ENCODE measurements at places on chromosomes 5 and 9.

- no peak for DNase-seq
Observed at GRCh38 chr5:141515946-141516671, 27.2 kb downstream of the PCDHGC5 start.

DNA sequence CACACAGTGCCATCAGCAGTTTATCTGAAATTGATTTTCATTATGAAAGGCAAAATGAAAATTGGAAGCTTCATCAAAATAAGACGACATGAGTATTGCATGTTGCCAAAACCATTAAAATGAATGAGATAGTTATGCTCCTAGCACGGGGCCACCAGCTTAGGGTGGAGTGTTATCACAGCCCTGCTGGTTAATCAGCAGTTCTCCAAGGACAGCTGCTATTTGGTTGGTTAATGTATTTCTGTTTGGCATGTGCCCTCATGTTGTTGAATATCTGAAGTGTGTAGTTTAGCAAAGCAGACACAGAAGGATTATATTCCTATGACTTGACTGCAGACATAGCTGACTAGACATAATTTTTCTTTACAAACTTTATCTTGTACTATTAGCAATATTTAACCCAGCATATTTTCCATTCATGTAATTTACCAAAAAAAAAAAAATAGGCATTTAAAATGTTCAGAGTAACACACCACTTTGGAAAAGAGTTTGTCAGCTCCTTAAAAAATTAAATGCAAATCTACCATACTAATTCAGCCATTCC is 98.6 kb upstream of the PIK3R1 start:
- no peak for DNase-seq

GRCh38 chr5:110784901-110785300 is 46.1 kb downstream of the SLC25A46 start:
- DNase-seq, result no peak

DNA sequence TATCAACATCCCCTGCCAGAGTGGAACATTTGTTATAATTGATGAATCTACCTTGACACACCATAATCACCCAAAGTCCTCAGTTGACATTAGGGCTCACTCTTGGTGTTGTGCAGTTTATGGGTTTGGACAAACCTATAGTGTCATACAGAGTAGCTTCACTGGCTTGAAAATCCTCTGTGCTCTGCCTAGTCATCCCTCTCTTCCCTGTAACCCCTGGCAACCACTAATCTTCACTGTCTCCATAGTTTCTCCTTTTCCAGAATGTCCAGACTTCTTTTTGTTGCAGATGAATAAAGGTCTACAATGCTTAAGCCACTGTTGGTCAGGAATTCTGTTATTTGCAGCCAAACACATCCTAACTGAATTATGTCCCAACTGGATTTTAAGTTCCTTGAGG is 22.5 kb upstream of the SUB1 start:
- DNase-seq, result no peak

DNA sequence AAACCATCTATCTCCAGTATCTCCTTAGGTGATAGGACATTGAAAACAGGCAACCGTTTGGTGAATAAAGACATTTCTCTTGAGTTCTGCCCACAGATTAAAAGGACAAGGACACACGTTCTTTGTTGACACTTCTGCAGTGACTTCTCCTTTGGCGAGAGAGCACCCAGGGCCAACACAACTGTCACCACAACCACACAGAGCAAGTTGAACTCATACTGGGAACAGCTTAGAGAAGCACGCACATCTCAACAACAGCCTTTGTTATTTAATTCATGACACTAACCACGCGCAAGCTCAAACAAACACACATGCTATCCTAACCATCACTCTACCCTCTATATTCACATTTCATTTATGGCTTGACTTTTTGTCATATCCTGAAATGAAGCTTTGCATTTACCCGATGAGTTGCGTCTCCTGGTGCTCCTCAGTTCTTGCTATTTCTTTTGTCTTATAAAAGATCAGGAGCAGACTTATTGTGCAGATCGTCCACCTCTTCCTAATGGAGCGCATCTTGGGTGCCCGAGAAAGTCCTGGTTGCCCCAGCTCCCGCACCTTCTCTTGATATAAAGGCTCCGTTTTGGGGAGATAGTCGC is 543 bp downstream of the ST8SIA4 start:
- peak; percentile 9 for DNase-seq

All from SIG-M5 (cell line).